Activated T-helper 17 cell treated with anti-CD3 and anti-CD28 coated beads, Interleukin-2, amount 50 U/mL, for 72 hours (primary cell): ENCODE measurements at places on chromosomes 11 and 22. TPM values are rescaled to one million over a fixed set of nuclear protein-coding genes. Genes with fewer than 3 reads are reported as not detected.

DNA sequence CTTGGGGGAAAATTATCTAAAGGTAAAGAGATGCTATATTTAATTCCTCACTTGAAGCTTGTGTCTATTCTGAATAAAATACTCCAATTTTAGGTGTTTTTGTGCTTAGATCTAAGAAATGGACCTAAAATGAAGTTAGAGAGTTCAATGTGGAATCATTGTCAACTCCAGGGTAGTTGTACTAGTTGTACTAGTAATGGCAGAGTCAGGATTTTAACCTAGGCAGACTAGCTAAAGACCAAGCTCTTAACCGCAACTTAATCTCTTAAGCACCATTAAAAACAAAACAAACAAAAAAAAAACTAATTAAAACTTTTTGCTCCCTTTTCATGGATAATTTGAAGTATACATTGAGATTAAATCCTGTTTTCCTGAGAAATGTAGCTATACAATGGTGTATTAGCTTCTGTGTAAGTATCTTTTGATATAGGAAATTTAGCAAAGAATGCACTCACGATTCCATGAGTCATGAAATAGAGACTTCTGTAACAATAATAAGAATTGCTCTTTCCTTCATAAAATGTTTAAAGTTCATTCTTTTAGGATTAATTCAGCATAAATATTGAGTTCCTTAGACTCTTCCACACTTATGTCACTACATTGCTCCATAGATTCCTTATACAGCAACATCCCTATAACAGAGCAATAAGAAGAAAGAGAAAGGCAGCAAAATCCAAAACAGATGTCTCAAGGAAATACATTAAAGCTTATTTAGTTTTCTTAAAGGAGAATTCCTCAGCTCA is 26.5 kb upstream of the SOX6 start:
- no peak for ATAC-seq

GRCh38 chr11:64915376-64915887 is 1.6 kb downstream of the ATG2A start:
- no peak for ATAC-seq

DNA sequence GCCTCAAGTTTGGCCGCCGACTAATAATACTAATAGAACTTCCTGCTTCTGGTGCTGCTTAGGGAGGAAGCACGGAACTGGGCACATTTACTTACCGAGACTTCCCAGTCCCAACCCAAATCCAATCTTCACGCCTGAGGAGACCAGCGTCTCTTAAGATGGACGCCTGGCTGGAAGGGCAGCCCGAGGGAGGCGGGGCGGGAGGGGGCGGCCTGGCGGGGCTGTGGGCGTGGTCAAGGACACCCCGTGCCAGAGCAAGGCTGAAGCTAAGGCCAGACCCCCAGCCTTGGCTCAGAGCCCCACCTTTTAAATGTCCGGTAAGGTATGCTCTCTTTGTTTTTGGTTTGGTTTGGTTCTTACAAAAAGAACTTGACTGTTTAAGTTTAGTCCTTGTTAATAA is at the start of gene GDPD4:
Gene GDPD4 (minus strand): TSS at position 177 of the 400 bp plus-strand sequence. CDS start 16,549 bp downstream, outside the sequence.
- ATAC-seq, result no peak

DNA sequence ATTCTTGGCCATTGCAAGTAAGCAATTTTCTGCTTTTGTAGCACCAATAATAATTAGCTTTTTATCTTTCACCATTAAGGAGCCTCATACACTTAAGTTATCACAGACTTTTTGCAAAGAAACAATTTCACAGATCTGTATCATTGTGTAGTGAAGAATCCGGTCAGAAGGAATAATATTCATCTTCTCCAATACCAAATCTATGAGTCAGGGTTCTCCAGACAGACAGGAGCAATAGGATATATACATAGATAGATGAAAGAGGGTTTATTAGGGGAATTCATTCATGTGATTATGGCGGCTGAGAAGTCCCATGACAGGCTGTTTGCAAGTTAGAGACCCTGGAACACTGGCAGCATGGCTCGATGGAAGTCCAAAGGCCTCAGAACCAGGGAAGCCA is 82.9 kb upstream of the UBASH3B start:
- ATAC-seq, result no peak

GRCh38 chr11:113664069-113664980 is 41.8 kb downstream of the TMPRSS5 start:
- ATAC-seq, result no peak

DNA sequence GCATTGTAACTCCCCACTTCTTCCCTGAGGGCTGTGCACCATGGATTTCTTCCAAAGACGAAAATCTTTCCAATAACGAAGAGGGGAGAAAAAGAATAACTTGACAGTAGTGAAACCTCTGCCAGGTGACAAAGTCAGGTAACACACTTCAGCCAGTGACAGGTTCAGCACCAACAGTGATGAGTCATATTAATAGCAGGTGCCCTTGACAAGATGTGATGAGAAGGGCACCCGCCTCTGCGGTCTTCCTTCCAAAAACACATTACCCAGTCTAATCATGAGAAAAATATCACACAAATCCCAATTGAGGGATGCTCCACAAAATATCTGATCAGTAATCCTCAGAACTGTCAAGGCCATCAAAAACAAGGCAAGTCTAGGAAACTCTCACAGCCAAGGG is 157.8 kb downstream of the EFCAB6 start:
- ATAC-seq, result no peak

GRCh38 chr11:13965337-13965736 is 2.8 kb downstream of the SPON1 start:
- ATAC-seq, result no peak

- peak; percentile 89 for ATAC-seq
Measured at GRCh38 chr22:26579331-26579886, 10.5 kb downstream of the TPST2 start.

DNA sequence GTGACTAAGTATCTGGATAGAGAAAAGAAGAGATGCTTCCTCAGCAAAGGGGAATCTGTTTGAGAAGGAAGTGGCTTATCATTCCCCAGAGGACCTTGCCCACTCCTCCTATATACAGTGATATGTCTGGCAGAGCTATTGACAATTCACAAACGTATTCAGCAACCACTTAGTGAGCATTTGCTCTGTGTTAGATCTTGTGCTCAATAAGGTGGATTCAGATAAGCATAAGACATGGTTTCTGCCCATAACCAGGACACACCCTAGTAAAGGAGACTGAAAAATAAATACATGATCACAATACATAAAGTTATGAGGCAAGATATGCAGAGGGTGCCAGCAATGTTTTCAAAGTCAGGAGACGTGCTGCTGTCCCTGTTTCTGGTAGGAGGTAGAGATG is 1.4 kb downstream of the TMEM9B start:
- ATAC-seq, result no peak

DNA sequence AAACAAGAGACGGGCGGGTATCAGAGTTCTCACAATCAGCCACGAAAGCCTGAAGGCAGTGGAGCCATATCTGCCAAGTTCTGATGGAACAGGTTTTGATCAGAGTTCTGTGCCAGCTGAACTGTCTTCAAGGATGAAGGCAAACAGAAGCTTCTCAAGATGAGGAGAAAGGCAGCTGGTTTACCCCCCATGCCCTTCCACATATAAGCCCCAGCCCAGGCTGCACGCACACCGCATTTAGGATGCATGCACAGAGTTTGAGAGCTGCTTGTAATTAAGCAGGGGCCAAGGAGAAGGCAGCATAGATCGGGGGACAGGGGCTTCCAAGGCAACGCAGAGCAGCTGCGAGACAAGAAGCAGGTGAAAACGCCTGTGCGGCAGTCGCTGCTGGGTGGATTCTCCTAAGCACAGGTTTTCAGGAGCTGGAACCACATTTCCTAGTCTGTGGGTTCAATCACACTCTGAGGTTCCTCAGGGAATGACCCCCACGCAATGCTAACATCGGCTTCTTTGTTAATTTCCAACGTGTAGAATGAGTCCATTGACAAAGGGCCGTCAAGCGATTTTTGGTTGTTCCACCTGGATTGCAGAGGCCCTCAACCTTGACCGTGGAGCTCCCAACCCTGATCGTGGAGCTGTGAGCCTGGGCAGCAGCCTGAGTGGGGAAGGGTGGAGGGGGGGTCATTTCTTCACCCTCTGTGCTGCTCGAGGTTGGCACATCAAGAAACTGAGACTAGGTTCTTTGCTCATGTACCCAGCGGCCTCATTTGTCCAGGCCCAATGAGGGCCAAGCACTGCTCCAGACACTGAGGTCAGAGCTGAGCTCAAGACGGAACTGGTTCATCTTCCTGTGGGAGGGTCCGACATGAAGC is 81.7 kb upstream of the SHISAL1 start:
- ATAC-seq, result no peak

GRCh38 chr11:131375915-131376314 is 5.5 kb downstream of the NTM start:
- ATAC-seq, result no peak

DNA sequence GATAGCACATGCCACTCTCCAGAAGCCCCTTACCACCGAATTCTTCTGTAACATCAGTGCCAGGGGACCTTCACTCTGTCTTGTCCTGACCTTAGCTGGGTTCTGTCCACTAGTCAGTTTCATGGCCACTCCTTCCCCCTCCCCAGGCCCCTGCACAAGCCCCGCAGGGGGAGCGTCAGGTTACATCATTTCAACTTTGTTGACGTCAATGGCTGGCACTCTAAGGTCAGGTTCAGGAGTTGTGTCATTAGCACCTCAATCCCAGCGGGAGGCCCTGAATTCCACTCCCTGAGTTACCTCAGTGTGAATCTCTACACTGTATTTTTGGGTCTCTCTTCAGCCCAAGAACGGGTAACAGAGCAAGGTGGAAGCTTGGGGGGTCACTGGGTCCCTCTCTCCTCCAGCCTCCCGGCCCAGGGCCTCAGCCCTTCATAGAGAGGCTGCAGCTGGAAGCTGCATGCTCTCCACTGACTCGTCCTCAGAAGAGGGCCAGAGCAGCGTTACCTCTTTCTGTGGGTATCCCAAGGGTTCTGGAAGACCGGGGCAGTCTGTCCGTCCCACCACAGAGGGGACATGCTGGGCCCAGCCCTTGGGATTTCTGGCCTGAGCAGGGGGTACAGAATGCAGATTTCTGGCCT is 10.3 kb downstream of the USH1C start:
- no peak for ATAC-seq

DNA sequence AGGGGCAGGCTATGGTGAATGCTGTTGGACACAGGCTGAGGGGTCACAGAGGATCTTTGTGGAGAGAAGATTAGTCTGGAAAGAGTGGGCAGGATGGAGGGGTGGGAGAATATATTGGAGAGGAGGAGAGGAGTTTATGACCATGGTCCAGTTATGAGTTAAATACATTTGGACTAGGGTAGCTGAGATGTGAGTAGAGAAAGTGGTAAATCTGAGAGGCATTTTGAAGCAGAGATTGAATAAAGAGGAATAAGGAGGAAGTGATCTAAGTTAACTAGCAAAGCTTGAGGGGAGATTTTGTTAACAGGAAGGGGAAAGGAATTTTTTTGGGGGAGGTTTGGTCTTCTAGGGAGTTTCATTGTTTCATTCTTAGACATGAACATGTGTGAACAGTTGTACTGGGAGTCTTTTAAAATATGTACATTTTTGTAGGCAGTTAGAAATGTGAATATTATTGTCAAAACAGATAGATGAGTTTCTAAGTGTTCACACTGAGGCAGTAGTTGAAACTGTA is 43.1 kb upstream of the EED start:
- no peak for ATAC-seq

DNA sequence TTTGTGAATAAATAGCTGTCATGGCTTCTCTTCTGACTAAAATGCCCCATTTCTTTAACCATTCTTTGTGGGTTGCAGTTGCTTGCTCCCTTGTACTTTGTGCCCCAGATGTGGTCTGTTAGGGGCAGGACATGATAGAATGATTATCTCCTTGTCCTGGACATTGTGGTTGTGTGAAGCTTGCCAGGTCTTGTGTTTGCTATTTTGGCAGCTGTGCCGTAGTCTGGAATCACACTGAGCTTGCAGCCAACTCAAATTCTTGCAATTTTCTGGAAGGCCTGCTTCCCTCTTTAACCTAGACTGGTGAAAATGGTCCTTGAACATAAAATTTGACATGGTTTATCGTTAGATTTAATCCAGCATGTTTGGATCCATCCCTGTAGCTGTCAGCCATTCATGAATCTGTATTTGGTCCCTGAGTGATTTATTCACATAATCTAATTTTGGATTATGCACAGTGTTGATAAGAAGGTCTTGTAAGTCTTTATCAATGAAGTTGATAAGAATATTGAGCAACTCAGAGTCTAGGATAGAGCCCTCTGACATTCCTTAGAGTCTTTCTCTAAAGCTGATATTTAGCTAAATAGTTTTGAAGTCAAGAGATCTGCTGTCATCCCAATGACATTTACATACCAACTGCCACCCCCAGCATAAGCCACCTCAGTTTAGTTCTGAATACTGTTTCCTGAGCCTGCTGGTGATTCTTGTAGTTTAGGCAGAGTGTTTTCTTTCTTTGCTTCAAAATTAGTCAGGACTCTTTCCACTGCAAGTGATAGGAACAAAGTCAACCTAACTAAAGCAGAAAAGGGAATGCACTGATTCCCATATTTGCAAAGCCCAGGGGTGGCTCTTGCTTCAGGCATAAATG is 9.8 kb downstream of the SPON1 start:
- ATAC-seq, result peak; percentile 76

GRCh38 chr11:44282620-44283019 is 27.3 kb downstream of the ALX4 start:
- no peak for ATAC-seq

DNA sequence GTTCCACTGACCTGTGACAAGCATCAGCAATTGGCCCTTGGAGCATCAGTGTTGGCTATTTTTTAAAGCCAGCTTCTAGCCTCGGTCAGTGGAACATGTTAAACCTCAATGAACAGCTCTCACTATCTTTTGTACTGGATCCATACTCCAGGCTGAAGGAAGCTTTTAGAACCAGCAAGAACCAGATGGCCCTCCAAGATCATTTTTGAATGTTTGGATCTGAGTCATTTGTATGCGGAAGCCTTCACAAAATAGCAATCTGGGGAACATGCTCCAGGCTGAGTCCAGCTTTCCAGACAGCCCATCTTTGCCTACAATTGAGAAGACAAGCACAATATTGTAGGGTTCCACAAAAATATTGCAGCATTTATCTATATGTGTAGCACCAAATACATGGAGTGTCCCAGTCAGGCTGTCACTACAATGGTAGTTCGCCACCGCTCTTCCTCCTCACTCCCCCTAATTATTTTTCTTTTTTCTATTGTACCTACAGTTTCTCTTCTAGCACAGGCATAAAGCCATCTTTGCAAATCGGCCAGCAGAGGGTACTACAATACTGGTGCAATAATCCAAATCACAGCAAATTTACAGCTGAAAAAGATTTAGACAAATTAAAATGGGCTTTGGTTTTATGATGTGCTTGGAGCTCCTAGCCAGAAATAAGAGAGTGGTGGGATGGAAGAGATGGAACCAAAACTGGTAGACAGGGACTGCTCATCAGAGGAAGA is 177.4 kb upstream of the BLID start:
- no peak for ATAC-seq

GRCh38 chr11:130677486-130678153 is 229.2 kb downstream of the ADAMTS15 start:
- no peak for ATAC-seq

Gene NPAS4
- 0.28 TPM for total RNA-seq

Gene RAD9A
- 37.5 TPM for total RNA-seq

Gene NFAM1
- 0.40 TPM for total RNA-seq

Gene FJX1
- total RNA-seq, result 0.48 TPM

Gene PPME1
- total RNA-seq, result 47.9 TPM

Gene CEND1
- total RNA-seq, result 1.2 TPM

Gene APOBEC3A
- not detected for total RNA-seq

Gene BAIAP2L2
- total RNA-seq, result 2.1 TPM

Gene CD248
- total RNA-seq, result not detected

Gene IL17REL
- total RNA-seq, result 0.09 TPM

Gene DTX4
- total RNA-seq, result 0.16 TPM

Gene VPS51
- 80.6 TPM for total RNA-seq

Gene RFPL2
- total RNA-seq, result 0.24 TPM

Gene C11orf97
- total RNA-seq, result not detected

Gene MN1
- 0.13 TPM for total RNA-seq

Gene PNPLA5
- total RNA-seq, result not detected

Gene TMEM132A
- total RNA-seq, result not detected

Gene PTPN5
- not detected for total RNA-seq

Gene MUC5AC
- total RNA-seq, result not detected
